ENCODE measurements at places on chromosomes 7 and 10.

- DNase-seq: no peak
These were observed 14.3 kb downstream of the SFRP5 start for GRCh38 chr10:97757471-97757870.

DNA sequence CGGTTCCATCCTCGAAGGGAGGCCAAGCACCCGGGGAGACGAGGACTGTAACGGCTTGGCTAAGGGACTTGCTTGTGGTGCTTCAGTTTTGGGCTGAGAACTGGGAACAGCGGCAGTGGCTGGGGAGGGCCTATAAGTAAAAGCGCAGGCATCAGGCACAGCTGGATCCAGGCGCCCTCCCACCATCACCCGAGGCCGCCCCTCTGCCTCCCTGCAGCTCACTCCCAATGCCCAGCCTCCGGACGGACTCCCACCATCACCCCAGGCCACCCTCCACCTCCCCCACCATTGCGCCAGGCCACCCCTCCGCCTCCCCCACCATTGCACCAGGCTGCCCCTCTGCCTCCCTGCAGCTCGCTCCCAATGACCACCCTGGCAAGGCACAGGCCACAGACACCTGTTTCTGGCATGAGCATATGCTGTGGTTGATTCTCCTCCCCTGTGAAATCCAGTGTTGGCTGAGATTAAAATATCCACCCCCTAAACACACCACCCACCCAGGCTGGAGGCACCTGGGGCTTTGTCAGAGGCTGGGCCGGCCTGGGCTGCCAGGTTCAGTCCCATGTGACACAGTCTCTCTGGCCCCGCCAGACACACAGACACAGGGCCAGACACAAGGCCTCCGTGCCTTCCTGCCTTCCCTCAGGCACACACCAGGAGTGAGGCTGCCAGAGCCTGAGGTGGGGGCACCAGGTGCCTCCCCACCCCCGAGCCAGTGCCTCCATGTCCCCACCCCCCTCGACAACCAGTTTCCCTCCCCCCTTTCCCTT is 16.7 kb downstream of the MICALL2 start:
- no peak for DNase-seq

DNA sequence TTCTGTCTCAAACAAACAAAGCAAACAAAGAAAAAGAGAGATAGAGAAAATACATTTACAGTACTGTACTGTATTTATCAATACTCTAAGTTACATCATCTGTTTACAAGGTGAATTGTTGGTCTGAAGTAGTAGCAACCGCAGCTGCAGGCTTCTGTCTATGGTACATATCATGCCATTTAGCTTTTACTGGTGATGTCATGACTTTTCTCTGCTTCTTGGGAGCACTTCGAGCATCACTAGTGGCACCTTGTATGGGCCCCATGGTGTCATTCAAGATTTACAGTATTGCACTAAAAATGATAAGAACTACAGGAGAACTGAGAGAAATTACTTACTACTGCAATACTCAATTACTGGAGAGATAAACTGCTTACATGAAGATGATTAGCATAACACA is 826.9 kb downstream of the CNTNAP2 start:
- no peak for DNase-seq

GRCh38 chr7:107834401-107834800 is 31.4 kb upstream of the SLC26A3 start:
- no peak for DNase-seq

GRCh38 chr7:15686295-15686956 is at the start of gene MEOX2:
MEOX2 (minus strand) TSS chr7:15686683; CDS start chr7:15686402, 281 bp downstream.
- DNase-seq: no peak

- DNase-seq: no peak
These were observed 39.2 kb downstream of the WBP1L start for GRCh38 chr10:102782673-102783551.

GRCh38 chr7:31903962-31904361 is 166.2 kb downstream of the PDE1C start:
- no peak for DNase-seq

GRCh38 chr7:15821484-15822427 is 135.3 kb upstream of the MEOX2 start:
- DNase-seq: no peak

GRCh38 chr7:26157520-26158105 is 5.6 kb downstream of the NFE2L3 start:
- DNase-seq: no peak

GRCh38 chr7:44175730-44176129 is 13.5 kb downstream of the GCK start:
- DNase-seq: no peak

DNA sequence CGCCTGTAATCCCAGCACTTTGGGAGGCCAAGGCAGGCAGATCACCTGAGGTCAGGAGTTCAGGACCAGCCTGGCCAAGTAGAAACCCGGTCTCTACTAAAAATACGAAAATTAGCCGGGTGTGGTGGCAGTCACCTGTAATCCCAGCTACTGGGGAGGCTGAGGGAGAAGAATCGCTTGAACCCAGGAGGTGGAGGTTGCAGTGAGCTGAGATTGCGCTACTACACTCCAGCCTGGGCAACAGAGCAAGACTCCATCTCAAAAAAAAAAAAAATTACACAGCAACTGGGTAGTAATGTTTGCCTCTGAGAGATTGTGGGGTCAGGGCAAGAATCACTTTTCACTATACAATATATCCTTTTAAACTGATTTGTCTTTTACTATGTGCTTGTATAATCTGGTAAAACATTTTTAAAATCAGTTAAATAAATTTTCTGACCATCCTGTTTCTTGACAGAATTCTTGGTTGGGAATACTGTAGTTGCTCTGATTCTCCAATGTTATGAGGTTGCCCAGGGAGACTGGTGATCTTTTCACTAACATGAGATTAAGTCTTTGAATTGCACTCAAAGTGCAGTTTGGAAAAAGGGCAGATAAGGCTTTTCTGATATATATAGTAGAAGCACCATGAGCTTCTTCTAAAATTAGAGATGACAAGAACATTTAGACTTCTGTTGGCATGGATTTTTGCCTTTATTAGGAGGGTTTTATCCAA is 1.5 kb downstream of the ENTPD7 start:
- DNase-seq: no peak

DNA sequence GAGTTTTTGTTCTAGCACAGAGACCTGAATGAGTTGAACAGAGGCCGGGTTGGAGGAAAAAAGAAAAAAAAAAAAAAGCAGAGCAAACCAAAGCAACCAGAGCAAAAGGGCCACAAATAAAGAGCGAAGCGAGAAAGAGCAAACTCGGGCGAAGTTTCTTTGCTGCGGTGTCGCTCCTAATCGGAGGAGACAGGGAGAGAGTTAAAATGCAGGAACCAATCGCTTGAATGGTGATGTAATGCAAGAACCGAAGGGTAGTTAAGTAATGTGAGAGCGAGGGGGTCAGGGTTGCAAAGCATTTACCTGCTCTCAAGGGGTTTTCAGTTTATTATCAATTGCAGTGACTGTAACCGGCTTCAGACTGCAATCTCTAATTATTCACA is 271.7 kb downstream of the TRIL start:
- DNase-seq: no peak
